ENCODE measurements at places on chromosomes 6 and 20.
A peak's percentile ranks its signal among the peaks of the same experiment; 100 is the strongest.

DNA sequence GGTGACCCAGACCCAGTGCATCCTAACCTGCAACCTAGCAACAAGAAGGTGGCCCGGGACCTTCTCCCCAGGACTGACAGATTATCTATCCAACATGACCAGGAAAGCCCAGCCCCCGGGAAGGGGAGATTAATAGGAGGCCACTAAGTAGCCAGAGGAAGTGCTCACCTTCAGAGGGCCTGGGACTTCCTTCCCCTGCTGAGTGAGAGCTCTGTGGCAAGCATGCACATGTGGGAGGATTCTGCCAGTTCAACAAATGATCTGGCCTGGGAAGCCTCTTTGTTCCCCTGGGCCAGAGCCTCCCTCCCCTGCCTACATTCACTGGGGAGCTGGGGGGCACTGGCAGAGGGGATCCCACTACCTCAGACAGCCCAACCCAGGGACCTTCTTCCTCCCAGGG lies 39.6 kb downstream of the SHLD1 start:
- DNase-seq, result no peak

GRCh38 chr6:119713903-119714302 lies 364.3 kb upstream of the MAN1A1 start:
- DNase-seq, result no peak

GRCh38 chr20:44231713-44232468 lies 15.2 kb upstream of the GDAP1L1 start:
- no peak for DNase-seq

- DNase-seq, result no peak
Measured at GRCh38 chr6:144331491-144331969, 46.4 kb downstream of the UTRN start.

GRCh38 chr6:166672624-166673206 lies 45.7 kb upstream of the RPS6KA2 start:
- DNase-seq, result no peak

DNA sequence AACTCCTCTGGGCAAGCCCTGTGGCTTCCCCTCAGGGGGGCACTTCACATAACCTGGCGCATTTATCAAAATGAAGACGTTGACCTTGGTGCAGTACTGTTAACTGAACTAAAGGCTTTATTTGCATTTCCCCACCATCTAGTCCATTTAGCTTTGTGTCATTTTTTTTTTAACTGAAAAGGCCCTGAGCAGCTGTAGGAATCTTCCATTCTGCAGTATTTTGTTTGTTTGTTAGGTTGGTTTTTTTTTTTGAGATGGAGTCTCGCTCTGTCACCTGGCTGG lies 10.7 kb downstream of the TMEM181 start:
- no peak for DNase-seq

- DNase-seq, result peak; percentile 83
Measured at GRCh38 chr6:37210313-37210968, 40.5 kb downstream of the PIM1 start.

GRCh38 chr6:107819964-107820337 lies 4.2 kb downstream of the SCML4 start:
- DNase-seq, result peak; percentile 59

- DNase-seq, result no peak
Measured at GRCh38 chr20:13676682-13677081, 38.0 kb upstream of the TASP1 start.

DNA sequence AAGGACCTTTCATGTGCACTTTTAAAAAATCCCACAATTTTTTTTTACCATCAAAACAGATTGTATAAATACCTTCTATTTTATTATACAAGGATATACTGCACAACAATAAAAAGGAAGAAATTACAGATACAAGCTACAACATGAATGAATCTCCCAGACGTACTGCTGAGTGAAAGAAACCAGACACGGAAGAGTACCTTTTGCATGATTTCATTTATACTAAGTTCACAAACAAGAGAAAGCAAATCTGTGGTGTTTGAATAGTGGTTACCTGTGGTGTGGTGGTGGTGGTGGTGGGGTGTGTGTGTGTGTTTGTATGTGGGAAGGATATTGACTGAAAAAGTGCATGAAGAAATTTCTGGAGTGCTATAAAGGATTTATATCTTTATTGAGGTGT lies 6.8 kb upstream of the PLCB4 start:
- no peak for DNase-seq

GRCh38 chr6:167492100-167492449 lies 167.2 kb downstream of the TTLL2 start:
- DNase-seq, result no peak

GRCh38 chr6:133093956-133094355 lies 147.2 kb upstream of the EYA4 start:
- DNase-seq, result no peak

DNA sequence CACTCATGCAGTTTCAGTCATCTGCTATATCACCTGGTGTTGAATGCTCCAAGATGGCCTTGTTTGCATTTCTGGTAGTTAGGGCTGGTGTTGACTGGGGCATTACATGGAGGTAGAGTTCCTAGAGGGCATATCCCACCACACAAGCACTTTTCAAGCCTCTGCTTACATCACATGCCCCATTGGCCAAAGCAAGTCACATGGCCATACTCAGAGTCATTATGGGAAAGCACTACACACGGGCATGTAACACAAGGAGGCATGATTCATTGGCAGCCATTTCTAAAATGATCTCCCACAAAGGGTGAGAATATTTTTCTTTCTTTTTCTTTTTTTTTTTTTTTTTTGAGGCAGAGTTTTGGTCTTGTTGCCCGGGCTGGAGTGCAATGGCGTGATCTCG lies 73.2 kb downstream of the TRMT6 start:
- no peak for DNase-seq

DNA sequence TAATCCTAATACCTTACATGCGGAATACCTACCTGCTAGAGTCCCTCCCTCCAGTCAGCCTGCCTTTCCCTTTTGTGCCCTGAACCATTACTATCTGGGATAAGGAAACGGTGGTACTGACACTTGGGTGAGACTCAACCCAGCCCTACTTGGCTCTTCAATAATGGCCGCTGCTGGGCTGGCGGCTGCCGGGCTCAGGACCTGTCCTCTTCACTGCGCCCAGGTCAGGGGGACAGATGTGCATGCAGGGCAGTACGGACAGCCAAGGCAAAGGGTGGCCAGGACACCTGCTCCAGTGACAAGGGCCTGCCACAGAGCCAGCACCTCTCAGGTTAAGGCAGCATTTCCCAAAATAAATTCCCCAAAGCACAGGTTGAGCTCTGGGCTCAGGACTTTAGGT lies 29.9 kb downstream of the UBE2V1 start:
- no peak for DNase-seq

DNA sequence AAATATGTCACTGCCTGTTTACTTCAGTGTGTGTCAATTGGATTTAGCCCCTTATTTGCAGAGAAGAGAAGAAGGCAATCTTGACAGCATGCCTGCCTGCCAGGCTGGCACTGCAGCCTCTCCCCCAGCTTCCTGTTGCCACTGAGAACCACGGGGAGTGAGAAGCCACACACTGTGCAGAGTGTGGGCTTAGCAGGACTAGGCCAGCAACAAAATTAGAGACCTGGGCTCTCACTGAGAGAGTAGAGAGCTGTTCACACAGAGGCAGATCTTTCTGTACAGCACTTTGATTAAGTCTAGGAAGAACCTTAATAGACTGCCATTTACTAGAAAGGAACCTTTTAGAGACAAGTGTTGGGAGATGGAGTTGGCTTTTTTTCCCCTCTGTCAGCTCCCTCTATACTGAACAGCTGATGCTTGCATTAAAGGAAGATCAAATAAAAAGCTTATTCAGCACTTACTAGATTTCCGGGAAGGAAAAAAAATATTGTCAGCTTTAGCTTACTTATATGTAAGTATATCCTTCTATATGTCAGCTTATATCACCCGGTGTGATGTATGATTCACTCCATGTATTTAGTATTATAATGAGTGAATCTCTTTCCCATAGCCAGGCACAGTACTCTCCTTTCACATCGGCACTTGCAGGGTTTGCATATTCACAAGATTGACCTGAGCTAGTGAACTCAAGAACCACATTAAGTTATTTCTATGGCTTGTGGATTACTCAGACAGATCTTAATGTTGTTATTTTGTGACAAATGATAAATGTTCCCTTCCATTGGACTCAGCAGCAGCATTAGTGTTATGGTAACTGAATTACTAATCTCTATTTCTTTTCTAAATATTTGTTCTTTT lies 851.0 kb upstream of the EPHA7 start:
- DNase-seq, result no peak

DNA sequence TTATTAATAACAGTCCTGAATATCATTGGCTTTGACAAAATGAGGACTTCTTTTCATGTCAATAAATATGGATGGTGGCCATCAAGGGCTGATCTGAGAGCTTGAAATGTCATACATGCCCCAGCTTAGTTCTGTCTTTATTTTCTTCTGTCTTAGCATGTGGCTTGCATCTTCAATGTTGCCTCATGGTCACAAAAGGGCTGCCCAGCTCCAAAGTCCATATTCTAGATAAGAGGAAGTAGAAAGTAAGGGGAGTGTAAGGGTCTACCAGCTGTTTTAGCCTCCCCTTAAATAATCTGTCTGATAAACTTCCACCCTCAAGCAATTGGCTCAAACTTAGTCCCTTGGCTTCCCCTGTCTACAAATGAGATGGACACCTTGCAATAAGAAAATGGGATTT lies 14.2 kb downstream of the BTN2A1 start:
- DNase-seq, result no peak

- no peak for DNase-seq
Measured at GRCh38 chr20:20466341-20466879, 98.5 kb downstream of the INSM1 start.

GRCh38 chr6:63394656-63395308 lies 75.0 kb upstream of the LGSN start:
- no peak for DNase-seq

DNA sequence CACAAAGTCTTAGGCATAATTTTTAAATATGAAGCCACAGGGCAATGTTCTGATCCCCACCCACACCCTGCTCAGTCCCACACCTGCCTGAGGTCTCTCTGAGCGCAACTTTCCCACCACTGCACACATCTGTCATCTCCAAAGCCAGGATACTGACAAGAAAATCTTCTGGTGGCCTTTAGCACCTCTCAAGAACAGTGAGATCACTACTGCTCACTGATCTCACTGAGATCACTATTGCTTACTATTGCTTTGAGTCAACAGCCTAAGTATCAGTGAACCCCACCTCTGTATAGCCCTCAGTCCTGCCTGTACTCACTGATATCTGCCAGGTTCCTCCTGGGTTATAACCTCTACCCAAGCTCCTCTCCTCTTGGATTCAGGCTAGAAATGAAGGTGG lies 6.4 kb downstream of the TNFRSF21 start:
- no peak for DNase-seq

- no peak for DNase-seq
Measured at GRCh38 chr6:162385980-162386379, 341.6 kb downstream of the PRKN start.
